Hepatocyte (in vitro differentiated cells): ENCODE measurements at places on chromosomes 12 and 14. TPM values are rescaled to one million over a fixed set of nuclear protein-coding genes. Genes with fewer than 3 reads are reported as not detected.

- DNase-seq, result no peak
These were observed 176.6 kb downstream of the TSPAN9 start for GRCh38 chr12:3253682-3254275.

DNA sequence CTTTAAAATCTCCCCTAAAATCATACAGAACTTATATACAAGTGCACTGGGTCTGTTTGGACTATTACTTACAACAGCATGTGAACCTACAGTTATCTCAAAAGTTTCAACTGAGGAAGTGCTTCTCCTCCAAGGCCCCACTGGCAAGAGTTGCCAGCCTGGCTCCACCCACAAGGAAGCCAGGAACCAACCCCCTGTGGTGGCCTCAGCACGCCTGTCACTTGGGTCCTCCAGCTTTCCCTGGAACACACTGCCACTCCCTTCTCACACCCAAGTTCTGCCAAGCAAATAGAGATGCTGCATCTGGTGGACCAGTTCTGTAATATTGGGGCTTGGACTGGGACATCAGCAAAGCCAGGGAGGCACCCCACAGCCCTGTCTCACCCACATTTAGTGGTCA, 115.4 kb downstream of the GCH1 start:
- DNase-seq, result no peak

DNA sequence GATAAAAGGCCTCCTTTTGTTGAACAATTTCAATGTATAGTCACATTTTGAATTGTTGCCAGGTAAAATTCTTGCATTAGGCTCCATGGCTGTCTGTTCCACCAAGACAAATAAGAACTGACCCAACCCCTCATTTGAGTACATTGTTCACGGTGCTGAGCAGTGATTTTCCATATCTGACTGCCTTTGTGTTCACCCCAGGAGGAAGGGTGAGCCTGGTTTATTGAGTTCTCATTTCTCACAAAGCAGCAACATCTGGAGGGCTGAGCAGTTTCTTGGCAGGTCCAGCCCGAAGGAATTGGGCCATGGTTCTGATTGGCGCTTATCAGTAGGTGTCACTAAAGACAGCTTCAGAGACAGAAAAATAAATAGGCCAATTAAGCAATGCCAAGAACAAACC, 149.1 kb downstream of the BMP4 start:
- no peak for DNase-seq

GRCh38 chr12:96170328-96170727, 23.8 kb upstream of the ELK3 start:
- no peak for DNase-seq

DNA sequence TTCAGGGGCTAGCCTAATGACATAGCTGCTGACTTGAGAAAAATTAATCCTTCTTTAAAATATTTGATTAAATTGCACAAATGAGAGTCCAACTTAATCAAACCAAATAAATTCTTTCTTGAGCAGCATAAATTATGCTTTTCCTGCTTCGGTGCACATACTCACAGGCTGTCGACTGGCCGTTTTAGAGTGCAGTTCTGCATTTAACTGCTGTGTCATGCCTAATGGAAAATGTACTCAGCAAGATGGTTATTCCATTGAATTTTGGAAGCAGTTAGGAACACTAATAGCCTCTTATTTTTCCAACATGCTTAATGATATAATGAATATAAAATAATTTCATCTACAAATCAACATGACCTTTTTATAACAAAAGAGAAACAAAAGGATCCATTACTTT, 266.1 kb upstream of the LRIG3 start:
- no peak for DNase-seq

DNA sequence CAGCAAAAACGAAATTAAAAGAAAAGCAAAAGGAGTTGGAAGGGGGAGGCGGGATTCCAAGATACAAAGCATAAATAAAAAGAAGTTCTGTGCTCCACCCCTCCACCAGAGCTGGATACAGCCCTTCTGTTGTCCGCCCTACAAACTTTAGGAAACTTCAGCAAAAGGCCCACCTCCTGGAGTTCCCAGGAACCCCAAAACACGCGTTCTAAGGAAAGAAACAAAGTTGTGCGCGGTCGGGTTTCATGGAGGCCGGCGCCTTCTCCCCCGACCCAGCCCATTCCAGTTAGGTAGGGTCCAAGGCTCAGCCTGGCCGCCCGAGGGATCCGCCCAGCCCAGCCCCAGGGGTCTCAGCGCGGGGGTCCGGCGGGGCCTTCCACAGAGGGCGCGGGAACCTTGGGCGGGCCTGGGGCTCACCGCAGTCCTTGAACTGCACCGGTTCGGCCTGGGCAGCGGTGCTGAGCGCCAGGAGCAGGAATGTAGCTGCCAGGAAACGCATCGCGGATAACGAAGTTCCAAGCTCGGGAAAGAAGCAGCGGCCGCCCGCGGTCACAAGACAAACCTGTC, at the start of gene NPC2:
Gene NPC2, minus strand, starts transcription at position 530 of the 567 bp plus-strand sequence. Its CDS starts 31 bp downstream, at position 499.
- DNase-seq, result no peak

DNA sequence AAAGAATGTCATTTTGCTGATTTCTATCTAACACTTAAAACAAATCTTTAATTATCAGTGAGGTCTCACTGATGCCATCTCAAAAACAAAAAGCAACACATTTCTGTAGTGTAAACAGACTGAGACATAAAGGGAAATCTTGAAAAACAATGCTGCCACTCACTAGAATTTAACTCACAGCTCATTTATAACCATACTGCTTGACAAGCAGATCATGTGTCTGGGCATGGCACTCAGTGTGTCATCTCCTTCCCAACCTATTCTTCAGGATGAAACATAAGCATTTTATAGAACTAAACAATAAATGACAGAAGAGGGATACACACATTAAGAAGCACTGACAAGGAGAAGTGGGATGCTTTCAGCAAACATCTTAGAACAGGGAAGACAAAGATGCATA, 22.4 kb downstream of the ATF7 start:
- no peak for DNase-seq

GRCh38 chr12:57276935-57277563, 26.1 kb upstream of the STAC3 start:
- peak; percentile 40 for DNase-seq

DNA sequence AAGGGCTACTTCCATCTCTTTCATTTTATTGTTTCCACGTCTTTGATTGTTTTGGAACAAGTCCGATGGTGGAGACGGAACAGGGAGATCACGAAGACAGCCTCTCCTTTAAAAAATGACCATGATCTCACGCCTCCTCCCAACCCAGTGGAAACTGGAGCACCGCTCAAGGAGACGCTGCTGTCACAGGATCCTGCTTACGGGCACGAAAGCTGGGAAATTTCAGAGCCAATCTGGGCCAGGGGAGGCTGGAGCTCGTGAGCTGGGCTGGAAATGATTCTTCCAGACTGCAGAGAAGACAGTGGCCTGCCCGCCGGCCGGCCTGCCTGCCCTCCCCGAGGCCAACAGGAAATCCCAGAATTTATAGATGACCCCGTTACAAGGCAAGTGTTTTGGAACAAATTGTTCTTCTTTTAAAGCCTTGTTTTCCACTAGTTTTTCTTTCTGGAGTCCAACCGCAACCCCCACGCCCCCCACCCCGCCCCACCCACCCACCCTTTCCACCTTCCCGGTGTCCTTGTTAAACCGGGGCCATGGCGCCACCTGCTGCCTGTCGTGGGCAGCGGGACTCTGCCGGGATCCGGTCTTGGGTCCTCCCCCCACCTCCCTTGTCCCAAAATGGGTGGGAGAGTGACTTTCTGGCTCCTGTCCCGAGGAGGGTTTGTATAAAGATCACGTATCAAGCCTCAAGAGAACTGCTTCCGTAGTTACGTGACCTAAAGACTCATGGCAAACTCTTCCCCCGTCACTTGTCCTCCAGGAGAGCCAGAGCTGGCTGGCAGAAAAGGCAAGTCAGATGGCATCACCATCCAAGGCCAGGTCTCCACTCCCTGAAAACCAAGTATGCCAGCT, 40.3 kb downstream of the MAP1LC3B2 start:
- DNase-seq, result peak; percentile 84

GRCh38 chr12:8779862-8780261, 42.6 kb upstream of the A2ML1 start:
- DNase-seq, result no peak

The KRT85 gene
- not detected in 2 replicates for polyA plus RNA-seq

The ANO2 gene
- 1.0 TPM in 1 of 2 replicates, not detected in the other for polyA plus RNA-seq

The MANSC4 gene
- polyA plus RNA-seq, result not detected in 2 replicates

The LMNTD1 gene
- 0.55 TPM in 1 of 2 replicates, not detected in the other for polyA plus RNA-seq
